ENCODE measurements at places on chromosomes 16 and 17.

DNA sequence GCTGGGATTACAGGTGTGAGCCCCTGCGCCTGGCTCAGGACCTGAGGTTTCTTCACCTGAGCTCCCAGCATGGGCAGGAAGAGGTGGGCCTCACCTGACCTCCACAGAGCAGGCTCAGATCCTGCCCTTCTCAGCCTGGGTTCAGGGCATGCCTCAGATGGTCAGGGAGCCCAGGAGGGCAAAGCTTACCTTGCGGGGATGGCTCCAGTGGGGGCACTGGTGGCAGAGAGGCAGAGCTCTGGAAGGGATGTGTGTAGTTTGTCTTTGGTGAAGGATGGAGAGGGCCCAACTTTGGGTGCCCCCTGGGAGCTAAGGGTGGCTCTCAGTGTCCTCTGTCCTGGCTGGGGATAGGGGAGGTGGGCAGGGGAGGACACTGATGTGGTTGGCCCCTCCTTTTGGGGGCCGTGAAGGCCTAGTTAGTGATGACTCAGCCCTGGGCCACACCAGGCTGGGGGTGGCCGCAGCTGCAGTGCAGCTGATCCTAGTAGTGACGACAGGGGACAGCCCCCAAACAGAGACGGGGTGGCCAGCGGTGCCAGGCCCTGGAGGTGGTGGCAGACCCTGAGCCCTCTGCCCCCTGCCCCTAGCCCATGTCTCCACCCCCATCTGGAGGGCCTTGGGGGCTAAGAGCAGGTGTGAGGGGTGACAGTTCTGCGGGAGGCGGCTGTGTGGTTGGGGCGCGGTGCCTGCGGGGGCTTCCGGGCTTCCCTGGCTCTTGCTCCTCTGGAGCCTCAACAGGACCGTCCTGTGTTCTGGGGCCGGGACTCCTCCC is 5.8 kb downstream of the NHERF2 start:
- no peak for DNase-seq

GRCh38 chr16:67941469-67942199 is 2.3 kb downstream of the LCAT start:
- no peak for DNase-seq

DNA sequence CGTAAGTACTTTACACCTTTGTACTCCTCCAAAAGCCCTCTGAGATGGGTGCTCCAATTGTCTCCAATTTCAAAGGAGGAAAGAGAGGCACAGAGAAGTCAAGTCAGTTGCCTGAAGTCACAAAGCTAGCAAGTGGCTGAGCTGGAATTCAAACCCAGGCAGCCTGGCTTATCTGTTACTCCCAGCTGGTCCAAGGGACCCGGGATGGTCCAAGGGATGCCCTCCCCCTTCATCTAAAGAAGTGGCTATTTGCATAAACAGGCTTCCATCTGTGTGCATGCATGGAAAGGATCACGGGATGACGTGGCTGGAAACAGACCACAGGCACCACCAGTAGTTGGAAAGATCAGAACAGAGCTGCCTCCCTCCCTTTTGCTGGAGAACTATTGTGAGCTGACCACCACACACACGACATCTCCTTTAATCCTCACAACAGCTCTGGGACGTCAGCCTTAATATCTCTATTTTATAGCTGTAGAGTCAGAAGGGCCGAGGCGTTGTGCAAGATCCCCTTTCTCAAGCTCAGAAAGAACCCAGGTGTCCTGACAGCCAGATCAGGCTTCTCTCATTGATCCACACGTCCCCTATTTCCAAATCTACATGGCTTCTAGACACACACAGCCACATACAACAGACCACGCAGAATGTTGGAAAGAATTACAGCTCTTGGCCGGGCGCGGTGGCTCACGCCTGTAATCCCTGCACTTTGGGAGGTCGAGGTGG is 10.9 kb upstream of the COL1A1 start:
- DNase-seq = no peak

- DNase-seq = no peak
These were observed 11.8 kb downstream of the ENPP7 start for GRCh38 chr17:79742589-79742918.

GRCh38 chr17:260944-261343 is 79.5 kb upstream of the DOC2B start:
- DNase-seq = no peak

- no peak for DNase-seq
These were observed 39.3 kb upstream of the SLC38A10 start for GRCh38 chr17:81334391-81334901.

- DNase-seq = no peak
These were observed 11.1 kb downstream of the PIMREG start for GRCh38 chr17:6455321-6455705.

DNA sequence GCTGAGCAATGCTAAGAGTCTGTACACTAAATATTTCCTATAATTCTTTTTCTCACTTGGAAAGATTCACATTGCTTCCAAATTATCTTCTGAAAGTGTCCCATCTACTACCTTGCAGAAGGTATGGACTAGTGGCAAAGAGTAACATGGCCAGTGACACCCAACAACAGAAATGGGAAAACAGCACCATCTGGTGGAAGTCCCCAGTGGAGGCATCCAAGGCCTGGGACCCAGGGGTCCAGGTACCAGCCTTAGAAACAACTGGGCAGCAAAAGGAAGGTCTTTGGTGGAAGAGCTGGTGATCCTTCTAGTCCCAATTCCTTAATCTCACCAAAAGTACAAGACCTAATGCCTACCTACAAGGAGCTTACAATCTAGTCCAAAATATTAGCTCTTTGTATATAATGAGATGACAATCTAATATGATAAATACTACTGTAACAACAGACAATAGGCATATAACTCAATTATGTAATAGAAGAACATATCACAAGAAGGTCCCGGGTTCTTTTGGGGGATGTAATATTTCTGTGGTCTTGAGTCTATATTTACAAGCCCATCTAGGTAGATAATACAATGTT is 55.3 kb downstream of the SKAP1 start:
- DNase-seq = no peak

DNA sequence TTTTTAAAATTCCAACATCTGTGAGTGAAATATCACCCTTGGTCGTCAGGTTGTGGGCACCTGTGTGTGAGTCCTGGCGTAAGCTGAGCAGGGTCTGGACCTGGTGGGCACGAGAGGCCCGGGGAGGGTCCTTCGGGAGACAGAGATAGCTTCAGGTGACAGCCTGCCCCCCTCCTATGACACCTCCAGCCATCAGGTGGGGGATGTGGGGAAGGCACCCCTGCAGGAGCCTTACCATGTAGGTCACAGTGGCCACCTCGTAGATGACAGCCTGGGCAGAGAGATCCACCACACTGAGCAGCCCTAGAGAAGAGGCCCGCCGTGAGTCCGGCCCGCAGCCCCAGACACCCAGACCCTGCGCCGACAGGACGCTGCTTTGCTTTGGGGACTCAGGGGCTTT is 11.2 kb downstream of the SLC47A2 start:
- DNase-seq = no peak

- peak; percentile 19 for DNase-seq
These were observed 56.0 kb downstream of the TNFRSF13B start for GRCh38 chr17:16915752-16916556.

GRCh38 chr17:76086384-76086783 is 7.4 kb downstream of the ZACN start:
- DNase-seq = no peak

- peak; percentile 54 for DNase-seq
These were observed 22.8 kb downstream of the PRKCB start for GRCh38 chr16:23858542-23858941.

DNA sequence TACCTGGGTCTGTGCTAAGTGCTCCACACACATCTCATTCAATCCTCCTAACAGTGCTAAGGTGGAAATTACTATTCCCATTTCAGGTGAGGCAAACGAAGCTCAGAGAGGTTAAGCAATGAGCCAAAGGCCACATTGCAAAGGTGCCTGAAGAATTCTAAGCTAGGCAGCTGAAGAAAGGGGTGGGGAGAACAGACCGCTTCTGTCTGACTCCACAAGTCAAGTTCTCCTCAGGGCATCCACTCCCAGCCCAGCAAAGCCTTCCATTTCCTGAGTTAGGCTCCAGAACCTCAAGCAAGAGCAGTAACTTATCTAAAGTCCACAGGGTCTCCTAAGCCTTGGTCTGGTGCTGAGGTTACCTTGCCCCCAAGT is 27.0 kb upstream of the MRPS23 start:
- DNase-seq = no peak

GRCh38 chr17:36540696-36541095 is 4.0 kb upstream of the GGNBP2 start:
- DNase-seq = no peak

GRCh38 chr16:66364117-66364958 is 2.2 kb upstream of the CDH5 start:
- DNase-seq = no peak

DNA sequence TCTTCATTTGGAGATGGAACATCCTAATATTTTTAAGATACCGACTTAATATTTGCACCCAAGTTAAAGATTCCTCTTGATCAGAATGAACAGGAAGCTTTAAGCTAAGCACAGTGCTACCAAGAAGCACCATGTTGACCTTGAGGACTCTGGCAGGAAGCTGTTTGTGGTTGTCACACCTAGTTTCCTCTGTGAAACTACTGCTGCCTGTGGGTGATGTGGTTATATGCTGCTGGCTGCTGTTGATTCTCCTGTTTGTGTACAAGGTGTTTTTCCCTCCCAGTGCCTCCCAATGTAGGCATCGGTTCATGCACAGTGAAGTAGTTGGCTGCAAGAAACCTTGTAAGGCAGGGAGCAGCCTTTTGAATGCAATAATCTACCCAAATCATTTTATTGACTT is 23.4 kb downstream of the RBL2 start:
- DNase-seq = no peak

- no peak for DNase-seq
These were observed 12.5 kb upstream of the GP1BA start for GRCh38 chr17:4919511-4920047.

DNA sequence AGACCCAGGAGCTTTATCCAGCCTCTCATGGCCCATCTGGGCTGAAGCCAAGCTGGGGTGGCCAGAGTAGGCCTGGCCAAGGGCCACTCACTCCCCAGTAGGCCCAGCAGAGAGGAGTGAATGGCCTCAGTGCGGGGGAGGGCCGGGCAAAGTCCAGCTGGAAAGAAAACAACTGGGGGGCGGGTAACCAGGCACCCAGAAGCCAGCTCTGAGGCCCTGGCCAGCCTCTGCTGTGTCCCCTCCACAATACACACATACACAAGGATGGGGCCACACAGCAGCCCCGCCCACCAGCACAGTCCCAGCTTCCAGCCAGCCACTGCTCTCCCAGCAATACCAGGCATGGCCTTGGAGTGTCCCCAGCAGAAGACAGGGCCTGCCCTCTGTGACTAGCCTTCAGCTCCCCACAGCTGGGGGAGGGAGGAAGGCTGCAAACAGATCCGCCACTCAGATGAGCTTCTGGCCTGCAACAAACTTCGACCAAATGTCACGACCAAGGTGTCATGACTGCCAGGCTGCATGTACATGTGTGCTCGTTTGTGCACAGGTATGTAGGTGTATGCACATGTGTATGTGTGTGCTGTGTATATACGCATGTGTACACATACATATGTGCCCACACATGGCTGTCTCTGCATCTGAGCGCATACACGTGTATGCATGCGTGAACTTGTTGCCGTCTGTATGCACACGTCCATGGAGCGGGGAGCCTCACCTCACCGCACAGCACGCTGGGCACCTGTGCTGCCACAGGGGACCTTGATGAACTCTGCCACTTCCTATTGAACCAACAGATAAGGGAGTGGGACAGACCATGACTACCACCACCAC is 5.0 kb downstream of the CARHSP1 start:
- peak; percentile 94 for DNase-seq

- DNase-seq = no peak
These were observed 18.9 kb upstream of the CACNA1H start for GRCh38 chr16:1133810-1134520.

DNA sequence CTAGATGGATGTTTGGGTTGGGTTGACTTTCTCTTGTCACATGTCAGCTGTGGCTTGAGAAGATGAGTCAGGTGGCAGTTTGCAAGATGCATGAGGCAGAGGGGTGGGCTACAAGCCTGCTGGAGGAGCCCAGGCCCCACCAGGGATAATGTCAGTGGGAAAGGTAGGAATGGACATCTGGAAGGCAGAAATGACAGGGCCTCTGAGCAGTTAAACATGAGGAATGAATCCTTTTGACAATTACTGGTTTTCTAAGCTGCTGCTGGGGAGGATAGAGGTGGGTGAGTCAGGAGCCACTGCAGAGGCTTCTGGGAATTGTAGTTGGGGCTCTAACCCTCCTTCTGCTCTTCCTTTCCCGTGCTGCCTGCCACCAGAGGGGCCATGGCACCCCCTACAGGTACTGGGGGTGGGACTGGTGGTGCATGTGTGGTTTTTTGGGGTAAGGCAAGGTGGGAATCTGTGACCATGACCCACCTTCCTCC is 15.7 kb downstream of the SLC52A1 start:
- DNase-seq = no peak

- no peak for DNase-seq
These were observed 102.9 kb downstream of the NDE1 start for GRCh38 chr16:15752717-15753488.

DNA sequence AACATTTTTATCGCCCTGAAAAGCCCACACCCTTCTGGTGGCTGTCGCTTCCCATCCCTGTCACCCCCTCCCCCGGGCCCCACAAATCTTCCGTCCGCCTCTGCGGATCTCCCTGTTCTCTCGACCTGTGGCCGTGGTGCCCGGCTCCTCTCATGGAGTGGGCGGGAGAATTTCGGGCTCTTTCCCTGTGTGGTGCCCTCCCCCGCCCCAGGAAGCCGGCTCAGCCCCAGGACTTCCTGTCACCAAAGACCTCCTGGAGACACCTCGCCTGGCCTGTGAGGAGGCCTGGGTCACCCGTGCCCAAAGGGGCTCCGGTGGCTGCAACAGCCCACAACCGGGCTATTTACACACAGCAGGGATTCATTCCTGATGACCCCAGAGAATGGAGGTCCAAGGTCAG is 26.1 kb upstream of the UBE2I start:
- no peak for DNase-seq

- no peak for DNase-seq
These were observed 18.2 kb downstream of the DNAH17 start for GRCh38 chr17:78558989-78559388.

DNA sequence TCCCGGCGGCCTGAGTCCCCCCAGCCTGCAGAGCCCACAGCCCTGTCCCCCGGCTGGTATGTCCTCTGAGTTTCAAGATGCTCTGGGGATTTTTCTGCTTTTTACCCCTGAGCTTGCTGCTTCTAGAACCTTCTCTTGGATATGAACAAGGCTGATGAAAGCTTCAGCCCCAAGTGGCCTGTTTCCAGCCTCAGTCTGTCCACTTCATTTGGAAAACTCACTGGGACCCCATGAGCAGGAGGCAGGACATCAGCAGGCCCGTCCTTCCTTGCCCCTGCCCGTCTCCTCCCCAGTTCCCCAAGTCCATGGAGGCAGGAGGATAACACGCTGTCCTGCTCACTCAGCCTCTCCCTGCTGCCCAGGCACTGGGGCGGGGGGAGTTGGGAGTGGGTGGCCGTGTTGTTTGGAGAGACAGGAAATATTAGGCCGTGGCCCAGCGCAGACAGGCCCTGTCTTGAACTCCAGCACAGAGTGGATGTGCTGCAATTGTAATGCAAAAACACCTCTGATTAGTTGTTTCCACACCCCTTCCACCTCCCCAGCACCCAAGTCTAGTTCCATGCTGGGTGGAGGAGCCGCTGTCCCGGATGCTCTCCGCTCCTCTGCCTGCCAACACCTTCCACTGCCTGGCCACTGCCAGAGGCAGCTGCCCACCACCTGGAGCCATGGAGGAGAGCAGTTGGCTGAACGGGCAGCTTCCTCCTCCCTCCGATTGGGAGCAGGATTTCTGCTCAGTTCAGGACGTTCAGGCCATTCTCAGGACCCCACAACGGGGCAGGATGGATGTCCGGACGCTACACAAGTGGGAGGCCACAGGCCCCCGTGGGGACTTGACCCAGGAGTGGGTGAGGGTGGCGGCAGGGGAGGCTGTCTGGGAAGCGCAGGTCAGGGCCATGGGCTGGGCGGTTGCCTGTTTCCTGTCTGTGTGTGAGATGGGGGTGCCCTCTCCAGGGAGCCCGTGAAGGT is 216.9 kb upstream of the GSE1 start:
- no peak for DNase-seq

Data from pons (tissue), 1 donor.